Activated T-helper 17 cell treated with anti-CD3 and anti-CD28 coated beads, Interleukin-2, amount 50 U/mL, for 72 hours (primary cell): ENCODE measurements at places on chromosomes 7 and 10. TPM values are rescaled to one million over a fixed set of nuclear protein-coding genes. Genes with fewer than 3 reads are reported as not detected.

The DNAJC12 gene
- 2.6 TPM for total RNA-seq

- ATAC-seq: no peak
- H3K27me3 ChIP-seq: no peaks in the 10 kb centered on the region
- H3K27ac ChIP-seq: no peak overlapping the region
- H3K4me3 ChIP-seq: no peak overlapping the region
Measured at GRCh38 chr10:11887381-11888227, 64.4 kb downstream of the PROSER2 start.

DNA sequence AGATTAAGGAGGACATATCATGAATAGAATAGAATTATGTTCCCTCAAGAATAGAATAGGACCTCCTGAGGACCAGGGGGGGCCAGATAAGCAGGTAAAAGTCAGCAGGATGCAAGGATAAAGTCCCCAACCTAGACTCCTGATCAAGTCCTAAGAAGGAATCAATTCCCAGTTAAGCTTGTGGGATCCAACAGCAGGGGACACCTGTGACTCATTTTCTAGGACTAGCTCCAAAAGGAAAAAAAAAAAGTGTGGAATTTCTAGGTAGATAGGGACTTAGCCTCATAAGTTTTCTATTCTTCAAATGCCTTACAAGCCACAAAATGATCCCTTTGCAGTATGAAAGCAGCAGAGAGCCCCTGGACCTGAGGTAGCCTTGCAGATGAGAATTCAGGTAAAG is 336.2 kb downstream of the WDR11 start:
- ATAC-seq: no peak
- no peaks in the 10 kb centered on the region for H3K36me3 ChIP-seq
- no peaks in the 10 kb centered on the region for H3K27me3 ChIP-seq
- no peaks in the 10 kb centered on the region for H3K4me1 ChIP-seq
- H3K27ac ChIP-seq: no peak overlapping the region

DNA sequence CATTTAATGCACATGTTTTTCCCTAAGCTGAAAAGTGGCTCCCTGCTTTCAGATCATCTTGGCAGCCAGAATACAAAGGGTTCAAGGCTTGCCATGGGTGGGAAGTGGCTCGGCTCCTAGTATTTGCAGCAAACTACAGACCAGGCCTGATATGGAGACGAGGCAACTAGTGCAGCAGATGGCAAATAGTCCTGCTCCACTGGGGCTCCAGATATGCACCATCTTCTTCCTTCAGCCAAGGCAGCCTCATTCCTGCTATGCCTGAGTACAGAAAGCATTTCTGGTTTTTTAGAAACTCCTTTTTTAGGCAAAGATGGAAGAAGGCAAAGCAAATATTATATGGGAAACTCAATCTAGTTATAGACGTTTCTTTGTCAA is 23.9 kb downstream of the LRRC4 start:
- H3K36me3 ChIP-seq: peaks cover 83% of the 10 kb centered on the region
- no peaks in the 10 kb centered on the region for H3K27me3 ChIP-seq
- no peak for ATAC-seq
- no peak overlapping the region for H3K27ac ChIP-seq
- H3K4me1 ChIP-seq: peaks cover 15% of the 10 kb centered on the region

GRCh38 chr7:115106316-115106715 is 184.4 kb downstream of the MDFIC start:
- no peak overlapping the region for H3K27ac ChIP-seq
- no peaks in the 10 kb centered on the region for H3K4me1 ChIP-seq
- no peak overlapping the region for H3K4me3 ChIP-seq
- H3K36me3 ChIP-seq: no peaks in the 10 kb centered on the region
- no peaks in the 10 kb centered on the region for H3K27me3 ChIP-seq
